Testis (tissue), 5 donors: ENCODE measurements at places on chromosomes 1 and 21. TPM values are rescaled to one million over a fixed set of nuclear protein-coding genes. Genes with fewer than 3 reads are reported as not detected.

- no peak overlapping the region for H3K27ac ChIP-seq
- DNase-seq, result no peak
- H3K36me3 ChIP-seq, result no peaks in the 10 kb centered on the region
These were observed 54.5 kb upstream of the RAP1A start for GRCh38 chr1:111565079-111565478.

DNA sequence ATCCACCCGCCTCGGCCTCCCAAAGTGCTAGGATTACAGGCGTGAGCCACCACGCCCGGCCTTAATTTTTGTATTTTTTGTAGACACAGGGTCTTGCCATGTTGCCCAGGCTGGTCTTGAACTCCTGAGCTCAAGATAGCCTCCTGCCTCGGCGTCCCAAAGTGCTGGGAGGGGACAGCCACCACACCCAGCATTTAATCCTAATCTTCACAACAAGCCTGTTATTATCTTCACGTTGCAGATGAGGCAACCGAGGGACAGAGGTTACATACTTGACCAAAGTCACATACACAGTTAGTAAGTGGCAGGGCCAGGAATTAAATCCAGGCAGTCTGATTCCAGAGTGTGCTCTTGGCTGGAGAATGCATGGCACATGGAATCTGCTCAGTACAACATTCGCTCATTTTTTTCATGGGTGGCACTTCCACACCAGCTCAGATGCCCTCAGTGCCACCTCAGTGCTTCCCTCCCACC lies 4.8 kb upstream of the GPR37L1 start:
- no peaks in the 10 kb centered on the region for H3K36me3 ChIP-seq
- H3K27me3 ChIP-seq, result no peaks in the 10 kb centered on the region
- no peak overlapping the region for H3K4me3 ChIP-seq
- peaks cover 15% of the 10 kb centered on the region for H3K4me1 ChIP-seq
- no peak for DNase-seq
- no peak overlapping the region for H3K27ac ChIP-seq

LDLRAD2 gene
- 1.3 TPM for polyA plus RNA-seq

- H3K4me1 ChIP-seq, result peaks cover 49% of the 10 kb centered on the region
- no peaks in the 10 kb centered on the region for H3K36me3 ChIP-seq
- H3K4me3 ChIP-seq, result no peak overlapping the region
- no peak overlapping the region for H3K27ac ChIP-seq
- no peaks in the 10 kb centered on the region for H3K27me3 ChIP-seq
These were observed 22.2 kb upstream of the ECE1 start for GRCh38 chr1:21312407-21312992.

DNA sequence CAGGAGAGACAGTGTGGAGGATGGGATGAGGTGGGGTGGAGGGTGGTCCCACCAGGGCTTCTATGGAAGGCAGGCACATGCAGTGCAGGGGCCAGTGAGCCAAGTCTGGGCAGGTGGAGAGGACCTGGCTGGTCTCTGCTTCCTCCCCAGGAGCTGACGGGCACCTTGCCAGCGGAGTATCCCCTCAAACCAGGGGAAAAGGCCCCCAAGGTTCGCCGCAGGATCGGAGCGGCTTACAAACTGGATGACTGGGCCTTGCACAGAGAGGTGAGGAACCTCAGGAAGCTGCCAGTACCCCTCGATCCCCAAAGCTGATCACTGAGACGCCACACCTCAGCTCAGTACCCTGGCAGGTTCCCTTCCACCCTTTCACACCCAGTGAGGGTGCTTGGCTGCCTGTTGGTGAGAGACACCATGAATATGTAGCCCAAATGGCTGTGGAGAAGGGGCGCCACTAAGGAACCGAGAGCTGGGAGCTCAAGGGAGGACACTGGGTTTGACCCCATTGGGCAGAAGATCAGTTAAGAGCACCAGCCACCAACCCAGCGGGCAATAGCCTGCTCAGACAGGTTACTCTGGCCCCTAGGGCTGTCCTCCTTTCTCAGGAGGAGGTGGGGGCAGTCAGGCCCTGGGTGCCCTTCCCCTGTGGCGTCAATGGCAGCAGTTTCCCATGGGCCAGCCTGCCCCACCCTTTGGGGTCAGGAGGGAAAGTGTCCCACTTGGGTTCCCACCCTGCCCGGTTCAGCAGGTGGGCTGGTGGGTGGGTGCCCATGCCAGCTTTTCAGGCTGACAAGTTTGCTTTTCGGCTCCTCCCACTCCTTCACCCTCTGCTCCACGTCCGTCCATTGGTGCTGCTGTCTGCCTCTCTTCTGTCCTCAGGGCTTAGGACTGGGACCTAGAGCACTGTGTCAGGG lies 5.5 kb downstream of the INAVA start:
- no peak overlapping the region for H3K4me3 ChIP-seq
- no peaks in the 10 kb centered on the region for H3K27me3 ChIP-seq
- H3K4me1 ChIP-seq, result peaks cover 2% of the 10 kb centered on the region

- H3K27ac ChIP-seq, result no peak overlapping the region
- H3K4me3 ChIP-seq, result no peak overlapping the region
- H3K27me3 ChIP-seq, result no peaks in the 10 kb centered on the region
- no peaks in the 10 kb centered on the region for H3K4me1 ChIP-seq
- H3K36me3 ChIP-seq, result no peaks in the 10 kb centered on the region
These were observed 545.3 kb downstream of the PLA2G4A start for GRCh38 chr1:187374082-187374481.

PDZK1IP1 gene
- polyA plus RNA-seq, result 13.9 TPM

- no peak overlapping the region for H3K27ac ChIP-seq
- H3K4me3 ChIP-seq, result no peak overlapping the region
- no peak for DNase-seq
- no peaks in the 10 kb centered on the region for H3K4me1 ChIP-seq
These were observed 37.6 kb downstream of the PARP1 start for GRCh38 chr1:226370144-226370923.

DNA sequence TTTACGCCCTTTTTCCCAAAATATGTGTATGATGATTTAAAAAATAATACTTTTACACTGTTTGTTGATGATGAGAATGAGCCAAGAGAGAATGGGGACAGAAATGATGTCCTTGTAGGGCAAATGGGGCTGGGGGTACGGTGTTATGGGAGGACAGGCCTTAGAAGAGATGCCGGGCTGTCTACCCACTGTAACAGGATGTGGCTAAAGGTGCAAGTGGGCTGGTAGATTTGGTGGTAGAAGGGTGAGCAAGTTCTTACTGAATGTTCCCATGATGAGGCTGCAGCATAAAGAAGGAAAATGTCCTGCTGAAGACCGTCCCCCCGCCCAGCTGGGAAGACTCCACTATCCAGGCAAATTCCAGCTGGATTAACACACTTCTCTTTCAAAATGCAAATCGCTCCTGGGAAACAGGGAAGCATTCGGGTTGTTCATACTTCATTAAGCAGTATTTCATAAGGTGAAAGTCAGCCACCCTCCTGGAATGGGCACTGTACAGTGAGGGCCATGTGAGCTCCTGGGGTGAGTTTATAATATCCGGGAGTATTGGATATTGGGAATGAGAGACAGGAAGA lies 14.0 kb downstream of the GPA33 start:
- H3K36me3 ChIP-seq, result no peaks in the 10 kb centered on the region
- DNase-seq, result no peak
- no peak overlapping the region for H3K27ac ChIP-seq
- no peaks in the 10 kb centered on the region for H3K27me3 ChIP-seq
- no peaks in the 10 kb centered on the region for H3K4me1 ChIP-seq

- no peak overlapping the region for H3K4me3 ChIP-seq
- DNase-seq, result no peak
- H3K27ac ChIP-seq, result no peak overlapping the region
- no peaks in the 10 kb centered on the region for H3K4me1 ChIP-seq
These were observed 6.7 kb downstream of the PHC2 start for GRCh38 chr1:33424205-33424604.

DNA sequence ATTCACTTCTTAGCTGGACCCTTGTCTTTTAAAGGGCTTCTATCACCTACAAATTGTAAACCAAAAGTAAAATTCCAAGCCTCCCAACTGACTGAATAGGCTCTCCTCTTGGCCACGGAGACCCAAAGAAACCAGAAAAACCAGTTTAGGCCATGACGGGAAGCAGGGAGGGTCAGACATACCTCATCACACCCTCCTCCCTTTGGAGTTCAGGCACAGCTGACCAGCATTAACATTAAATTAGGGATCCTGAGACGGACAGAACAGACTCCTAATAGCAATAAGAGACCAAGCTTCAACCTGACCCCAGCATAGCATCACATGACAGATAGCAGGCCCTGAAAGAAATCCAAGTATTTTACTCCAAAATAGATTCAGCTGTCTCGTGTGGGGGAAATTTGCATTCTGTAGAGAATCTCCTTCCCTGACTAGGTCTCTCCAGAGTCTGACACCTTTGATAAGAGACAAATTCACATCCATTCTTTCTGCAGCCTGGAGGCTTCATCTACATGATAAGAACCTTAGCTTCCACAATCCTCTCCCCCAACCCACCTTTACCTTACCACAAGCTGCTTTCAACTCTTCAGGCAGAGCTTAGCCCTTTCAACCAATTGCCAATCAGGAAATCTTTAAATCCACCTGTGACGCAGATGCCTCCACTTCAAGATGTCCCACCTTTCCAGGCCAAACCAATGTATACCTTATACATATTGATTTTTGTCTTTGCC lies 177.1 kb upstream of the RAB4A start:
- DNase-seq, result no peak
- H3K36me3 ChIP-seq, result no peaks in the 10 kb centered on the region
- no peak overlapping the region for H3K4me3 ChIP-seq
- peaks cover 18% of the 10 kb centered on the region for H3K4me1 ChIP-seq

CYP4X1 gene
- 7.5 TPM for polyA plus RNA-seq

CFHR5 gene
- polyA plus RNA-seq, result 0.11 TPM

DNA sequence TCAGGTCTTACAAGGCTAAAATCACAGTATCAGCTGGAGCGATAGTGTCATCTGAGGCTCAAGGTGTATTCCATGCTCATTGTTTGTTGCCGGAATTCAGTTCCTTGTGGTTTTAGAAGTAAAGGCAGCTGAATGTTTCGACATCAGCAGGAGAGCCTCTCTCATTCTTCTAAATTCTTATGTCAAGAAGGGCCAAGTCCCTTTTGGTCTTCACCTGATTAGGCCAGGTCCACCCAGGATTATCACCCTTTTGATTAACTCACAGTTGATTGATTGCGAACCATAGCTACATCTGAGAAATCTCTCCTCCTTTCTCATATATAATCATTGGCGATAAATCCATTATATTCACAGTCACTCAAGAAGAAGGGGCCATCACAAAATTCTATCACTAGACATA lies 806.7 kb upstream of the PRMT6 start:
- H3K4me3 ChIP-seq, result no peak overlapping the region
- H3K27me3 ChIP-seq, result no peaks in the 10 kb centered on the region
- H3K4me1 ChIP-seq, result no peaks in the 10 kb centered on the region
- H3K27ac ChIP-seq, result no peak overlapping the region

DNA sequence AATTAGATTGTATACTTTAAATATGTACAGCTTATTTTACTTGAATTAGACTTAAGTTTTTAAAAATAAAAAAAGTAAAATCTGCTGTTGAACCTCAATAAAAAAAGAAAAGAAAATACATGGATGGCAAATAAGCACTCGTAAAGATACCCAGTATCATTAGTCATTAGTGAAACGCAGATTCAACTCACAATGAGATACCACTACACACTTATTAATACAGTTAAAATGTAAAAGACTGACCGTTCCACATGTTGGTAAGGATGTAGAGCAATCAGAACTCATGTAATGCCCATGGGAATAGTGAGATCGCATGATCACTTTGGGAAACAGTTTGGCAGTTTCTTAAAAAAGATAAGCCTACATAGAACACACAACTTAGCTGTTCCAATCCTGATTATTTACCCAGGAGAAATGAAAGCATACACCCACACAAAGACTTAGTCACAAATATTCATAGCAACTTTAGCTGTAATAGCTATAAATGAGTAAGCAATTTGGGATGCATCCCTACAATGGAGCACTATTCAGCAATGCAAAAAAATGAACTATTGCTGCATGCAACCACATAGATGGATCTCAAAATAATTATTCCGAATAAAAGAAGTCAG lies 7.3 kb downstream of the SH2D1B start:
- H3K36me3 ChIP-seq, result no peaks in the 10 kb centered on the region
- no peak overlapping the region for H3K27ac ChIP-seq
- no peak for DNase-seq
- no peaks in the 10 kb centered on the region for H3K4me1 ChIP-seq

CAP1 gene
- polyA plus RNA-seq, result 231 TPM

C1orf210 gene
- polyA plus RNA-seq, result 0.71 TPM

NCF2 gene
- polyA plus RNA-seq, result 7.8 TPM

CFAP107 gene
- 87.9 TPM for polyA plus RNA-seq

SH3BGR gene
- 27.3 TPM for polyA plus RNA-seq

DNA sequence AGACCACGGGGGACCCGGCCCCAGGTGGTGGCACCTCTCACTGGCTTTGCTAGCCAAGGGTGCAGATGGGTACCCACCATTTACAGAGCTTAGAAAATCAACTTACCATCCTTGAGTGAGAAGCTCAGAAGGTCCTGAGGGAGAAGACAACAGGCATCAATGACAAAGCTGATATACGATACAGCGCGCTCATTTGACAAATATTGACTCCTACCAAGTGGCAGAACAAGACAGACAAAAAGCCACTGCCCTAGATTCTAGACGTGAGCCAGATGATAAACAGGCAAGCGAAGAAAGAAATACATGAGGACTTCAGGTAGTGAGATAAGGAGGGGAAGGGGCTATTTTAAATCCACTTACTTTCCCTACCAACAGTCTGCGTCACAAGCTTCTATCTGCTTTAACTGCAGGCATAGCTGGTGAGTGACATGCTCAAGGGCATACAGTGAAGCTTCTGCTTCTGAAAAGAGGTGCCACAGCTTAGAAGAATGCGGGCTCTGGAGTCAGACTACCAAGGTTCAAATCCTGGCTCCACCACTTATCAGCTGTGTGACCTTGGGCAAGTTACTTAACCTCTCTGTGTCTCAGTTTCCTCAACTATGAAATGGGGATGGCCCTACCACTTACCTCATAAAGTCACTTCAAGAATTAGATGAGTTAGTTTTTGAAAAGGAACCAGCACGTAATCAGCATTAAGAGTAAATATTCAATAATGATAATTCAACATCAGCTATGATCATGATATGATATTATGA lies 29.1 kb downstream of the TMCO4 start:
- H3K27ac ChIP-seq, result no peak overlapping the region
- H3K36me3 ChIP-seq, result no peaks in the 10 kb centered on the region

GRCh38 chr1:92314024-92314423 lies 15.2 kb downstream of the RPAP2 start:
- H3K27me3 ChIP-seq, result no peaks in the 10 kb centered on the region
- no peak overlapping the region for H3K27ac ChIP-seq
- no peak overlapping the region for H3K4me3 ChIP-seq

AVPR1B gene
- polyA plus RNA-seq, result not detected

ARMH1 gene
- polyA plus RNA-seq, result 42.9 TPM

PADI4 gene
- polyA plus RNA-seq, result 0.32 TPM

DNA sequence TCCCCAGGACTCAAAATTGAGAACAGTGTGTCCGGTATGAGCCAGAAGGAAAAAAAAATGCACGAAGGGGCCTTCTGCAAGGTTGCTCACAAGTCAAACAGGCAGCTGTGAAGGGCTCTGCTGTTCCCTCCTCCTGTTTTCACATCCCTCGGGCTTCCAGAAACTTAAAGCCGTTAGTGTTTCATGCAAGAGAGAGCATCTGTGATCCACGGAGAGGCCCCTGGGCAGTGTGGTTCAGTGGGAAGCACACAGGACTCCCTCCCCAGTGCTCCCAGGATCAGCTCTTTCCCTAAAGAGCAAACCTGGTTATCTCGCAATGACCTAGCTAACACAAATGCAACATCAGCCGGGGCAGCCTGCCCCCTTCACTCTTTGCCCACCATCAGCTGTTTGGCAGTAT lies 2.9 kb upstream of the MATN1 start:
- no peak for DNase-seq
- H3K27me3 ChIP-seq, result no peaks in the 10 kb centered on the region
- no peak overlapping the region for H3K4me3 ChIP-seq
- no peaks in the 10 kb centered on the region for H3K36me3 ChIP-seq

SEMA4A gene
- 7.7 TPM for polyA plus RNA-seq
